NCI-H1436 (cell line): ENCODE measurements at places on chromosomes 3 and 15.

DNA sequence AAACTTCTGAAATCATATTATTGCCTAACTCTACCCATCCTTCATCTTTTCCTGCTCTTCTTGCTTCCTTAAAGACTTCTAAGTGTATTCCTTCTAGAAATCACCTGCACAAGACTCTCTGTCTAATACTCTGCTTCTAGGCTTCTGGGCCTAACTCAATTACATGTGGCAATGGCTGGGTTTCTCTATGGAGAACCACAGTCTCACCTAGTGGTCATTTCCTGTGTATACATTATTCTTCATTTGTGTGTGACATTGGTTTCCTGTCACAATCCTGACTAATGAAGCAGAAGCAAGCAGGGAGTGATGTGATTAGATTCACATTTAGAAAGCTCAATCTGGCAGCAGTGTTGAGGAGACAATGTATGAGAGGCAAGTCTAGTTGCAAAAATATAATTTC, 16.9 kb upstream of the CLDN1 start:
- no peak for DNase-seq

DNA sequence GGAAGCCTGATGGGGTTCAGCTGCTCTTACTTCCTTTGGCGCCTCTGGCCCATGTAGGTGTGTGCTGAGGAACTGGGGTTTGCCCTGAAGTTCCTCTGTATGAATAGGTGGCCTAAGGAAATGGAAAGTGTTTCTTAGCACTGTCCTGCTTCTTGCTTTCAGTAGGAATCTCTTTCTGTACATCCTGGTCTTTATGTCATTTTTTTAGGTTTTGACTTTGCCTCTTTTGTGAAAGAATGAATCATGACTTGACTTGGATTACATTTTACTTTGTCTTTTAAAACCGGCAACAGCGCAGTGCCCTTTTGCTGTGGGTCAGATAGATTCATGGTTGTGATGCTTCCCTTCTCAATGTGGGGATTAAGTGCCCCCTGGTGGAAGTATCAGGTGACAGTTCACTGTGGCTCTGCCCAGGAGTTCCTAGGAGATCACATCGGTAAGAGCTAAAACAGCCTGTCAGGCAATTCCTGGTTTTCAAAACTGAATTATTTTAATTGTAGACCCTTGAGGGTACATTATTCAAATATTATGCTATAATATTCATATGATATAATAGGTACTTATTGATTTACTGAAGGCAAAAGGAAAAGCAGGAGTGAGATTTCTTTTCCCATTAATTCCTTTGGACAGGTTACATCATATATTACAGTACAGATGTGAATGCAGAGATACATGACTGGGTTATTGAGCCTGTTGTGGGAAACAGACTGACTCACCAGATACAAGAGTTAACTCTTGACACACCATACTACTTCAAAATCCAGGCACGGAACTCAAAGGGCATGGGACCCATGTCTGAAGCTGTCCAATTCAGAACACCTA, 95.4 kb downstream of the HCN4 start:
- DNase-seq: peak; percentile 30

- DNase-seq: no peak
These were observed 6.7 kb upstream of the DNAJA4 start for GRCh38 chr15:78257681-78258080.

DNA sequence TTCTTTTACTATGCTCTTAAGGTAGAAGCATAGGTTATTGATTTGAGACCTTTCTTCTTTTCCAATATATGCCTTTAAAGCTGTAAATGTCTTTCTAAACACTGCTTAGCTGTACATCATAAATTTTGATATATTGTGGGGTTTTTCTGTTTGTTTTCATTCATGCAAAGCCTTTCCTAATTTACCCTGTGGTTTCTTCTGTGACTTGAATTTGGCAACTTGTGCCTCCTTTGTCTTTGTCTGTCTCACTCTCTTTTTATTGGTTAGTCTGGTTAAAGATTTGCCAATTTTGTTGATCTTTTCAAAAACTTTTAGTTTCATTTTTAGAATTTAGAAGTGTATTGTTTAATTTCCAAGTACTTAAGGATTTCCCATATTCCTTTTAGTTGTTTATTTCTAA, 343.1 kb downstream of the OXSM start:
- no peak for DNase-seq

GRCh38 chr3:37852097-37852496, 9.6 kb upstream of the CTDSPL start:
- no peak for DNase-seq

DNA sequence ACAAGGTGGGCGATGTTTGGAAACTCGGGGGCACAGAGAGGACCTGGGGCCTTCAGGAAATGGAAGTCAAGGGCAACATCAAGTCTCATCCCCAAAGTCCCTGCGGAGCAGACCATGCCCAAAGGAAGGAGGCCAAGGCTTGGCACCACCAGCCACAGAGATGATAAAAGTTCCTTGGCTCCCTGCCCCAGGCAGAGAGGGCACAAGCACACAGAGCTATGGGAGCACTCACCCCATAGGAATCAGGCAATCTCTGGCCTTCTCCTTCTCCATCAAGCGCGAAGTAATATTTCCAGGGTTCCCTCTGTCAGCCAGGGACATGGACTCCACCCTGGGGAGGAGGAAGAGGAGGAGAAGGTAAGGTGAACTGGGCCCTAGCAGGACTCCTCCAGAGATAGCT, 7.9 kb downstream of the ACAA1 start:
- no peak for DNase-seq

- DNase-seq: peak; percentile 90
These were observed 93.1 kb downstream of the STAG1 start for GRCh38 chr3:136658946-136659682.

DNA sequence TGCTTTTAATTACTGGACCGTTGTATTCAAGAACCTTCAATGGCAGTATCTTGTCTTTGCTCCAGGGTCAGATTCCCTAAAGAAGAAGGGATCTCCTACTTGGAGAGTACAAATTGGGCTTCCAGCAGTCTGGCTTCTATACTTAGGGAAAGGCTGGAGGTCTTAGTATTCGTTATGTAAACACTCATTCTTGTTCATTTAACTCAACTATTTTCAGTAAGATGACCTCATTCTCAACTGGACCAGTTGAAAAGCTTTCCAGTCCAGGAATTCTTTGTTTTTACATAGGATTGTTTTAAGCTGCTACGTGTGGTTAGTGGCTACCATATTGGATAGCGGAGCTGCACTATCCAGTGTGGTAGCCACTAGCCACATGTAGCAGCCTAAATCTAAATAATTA, 4.6 kb downstream of the SENP5 start:
- no peak for DNase-seq

GRCh38 chr3:128736601-128737000, 10.6 kb downstream of the RAB7A start:
- no peak for DNase-seq

- DNase-seq: no peak
These were observed 462.2 kb downstream of the ZPLD1 start for GRCh38 chr3:102896851-102897621.

- DNase-seq: peak; percentile 21
These were observed 5.6 kb downstream of the TIGIT start for GRCh38 chr3:114299421-114299820.

DNA sequence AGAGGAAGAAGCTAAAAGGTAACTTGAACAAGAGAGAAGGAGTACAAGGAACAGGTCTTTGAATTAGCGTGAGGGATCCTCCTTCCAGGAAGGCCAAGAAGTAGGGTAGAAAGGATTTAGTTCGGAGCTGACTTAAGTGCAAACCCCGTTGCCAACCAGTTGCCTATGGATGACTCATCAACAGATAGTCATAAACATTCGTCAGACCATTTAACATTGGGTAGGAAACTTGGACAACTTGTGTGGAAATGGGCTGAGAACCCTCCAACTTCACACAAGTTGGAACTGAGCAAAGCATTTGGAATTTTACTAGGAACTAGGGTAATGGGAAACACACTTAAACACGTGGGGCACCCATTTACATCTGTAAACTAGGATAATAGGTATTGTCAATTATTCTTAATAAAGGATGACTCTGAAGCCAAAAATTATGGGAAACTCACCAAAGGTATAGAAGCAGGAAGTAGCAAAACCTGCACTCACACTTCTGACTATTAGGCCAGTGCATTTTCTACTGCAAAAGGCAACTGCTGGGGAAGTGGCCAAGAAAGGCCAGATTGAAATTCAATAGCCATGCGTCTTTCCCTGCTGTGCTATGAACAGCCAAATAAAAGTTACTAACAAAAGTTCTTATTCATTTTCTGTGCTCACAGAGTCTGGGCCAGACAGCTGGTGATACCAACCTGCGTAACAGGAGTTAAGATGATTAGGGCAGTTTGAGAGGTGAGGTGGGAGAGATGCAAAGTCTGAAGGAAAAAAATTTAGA, 174.5 kb upstream of the TMC3 start:
- DNase-seq: no peak

GRCh38 chr3:55955891-55956477, 468.9 kb upstream of the WNT5A start:
- no peak for DNase-seq

DNA sequence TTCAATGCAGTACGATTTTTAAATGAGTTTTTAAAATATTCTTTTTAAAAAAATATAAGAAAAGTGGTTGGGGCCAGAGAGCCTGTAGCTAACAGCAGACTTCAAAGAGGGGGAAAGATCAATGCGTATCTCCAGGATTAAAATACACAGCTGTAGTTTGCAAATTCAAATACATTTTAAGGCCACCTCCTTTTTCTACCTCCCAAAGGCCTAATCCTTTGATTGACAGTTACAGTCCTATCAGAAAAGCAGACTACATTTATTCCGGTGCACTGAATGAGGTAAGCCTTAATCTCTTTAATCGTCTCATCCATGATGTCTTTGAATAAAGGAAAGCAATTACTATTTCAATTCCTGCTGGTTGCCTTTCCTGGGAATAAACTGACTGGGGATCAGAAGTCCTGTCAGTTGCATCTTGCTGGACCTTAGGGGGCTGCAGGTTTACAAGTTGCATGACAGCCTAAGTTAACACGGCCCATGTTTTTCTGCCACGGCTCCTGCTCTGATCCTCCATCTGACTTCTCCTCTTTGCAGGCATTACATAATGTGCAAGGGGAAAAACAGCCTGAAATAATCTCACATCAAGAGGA, 51.7 kb downstream of the CADPS start:
- no peak for DNase-seq

- DNase-seq: no peak
These were observed 102.5 kb downstream of the PDCD6IP start for GRCh38 chr3:33900809-33901505.

- no peak for DNase-seq
These were observed 346.5 kb downstream of the ROBO1 start for GRCh38 chr3:79421273-79421672.

- DNase-seq: no peak
These were observed 10.7 kb upstream of the UBE2E1 start for GRCh38 chr3:23795096-23795495.

- peak; percentile 15 for DNase-seq
These were observed 835 bp downstream of the UBE3A start for GRCh38 chr15:25437777-25438600.

GRCh38 chr3:9901967-9902366, 681 bp upstream of the IL17RE start:
- no peak for DNase-seq

- no peak for DNase-seq
These were observed 1093.2 kb downstream of the FHIT start for GRCh38 chr3:60158035-60158434.

- DNase-seq: no peak
These were observed 1.2 kb upstream of the SHISA5 start for GRCh38 chr3:48505146-48505545.

DNA sequence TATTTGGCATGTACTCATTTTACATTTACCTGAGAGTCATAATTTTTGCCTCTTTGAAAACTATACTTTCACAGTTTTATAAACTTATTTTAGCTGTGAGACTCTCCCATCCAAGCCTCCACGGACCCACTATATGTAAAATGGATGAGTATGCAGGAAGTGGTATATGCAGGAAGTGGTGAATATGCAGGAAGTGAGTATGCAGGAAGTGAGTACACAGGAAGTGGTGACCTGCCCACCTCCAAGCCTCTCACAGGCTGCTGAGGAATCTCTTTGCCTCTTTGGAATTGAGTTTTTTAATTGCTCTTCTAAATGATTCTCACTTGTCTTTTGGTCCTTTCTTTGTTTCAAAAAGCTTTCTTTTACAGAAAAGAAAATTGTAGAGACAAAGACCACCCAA, 85.2 kb downstream of the KBTBD8 start:
- no peak for DNase-seq

- DNase-seq: peak; percentile 48
These were observed 6.9 kb upstream of the FOXB1 start for GRCh38 chr15:59997070-59997701.

DNA sequence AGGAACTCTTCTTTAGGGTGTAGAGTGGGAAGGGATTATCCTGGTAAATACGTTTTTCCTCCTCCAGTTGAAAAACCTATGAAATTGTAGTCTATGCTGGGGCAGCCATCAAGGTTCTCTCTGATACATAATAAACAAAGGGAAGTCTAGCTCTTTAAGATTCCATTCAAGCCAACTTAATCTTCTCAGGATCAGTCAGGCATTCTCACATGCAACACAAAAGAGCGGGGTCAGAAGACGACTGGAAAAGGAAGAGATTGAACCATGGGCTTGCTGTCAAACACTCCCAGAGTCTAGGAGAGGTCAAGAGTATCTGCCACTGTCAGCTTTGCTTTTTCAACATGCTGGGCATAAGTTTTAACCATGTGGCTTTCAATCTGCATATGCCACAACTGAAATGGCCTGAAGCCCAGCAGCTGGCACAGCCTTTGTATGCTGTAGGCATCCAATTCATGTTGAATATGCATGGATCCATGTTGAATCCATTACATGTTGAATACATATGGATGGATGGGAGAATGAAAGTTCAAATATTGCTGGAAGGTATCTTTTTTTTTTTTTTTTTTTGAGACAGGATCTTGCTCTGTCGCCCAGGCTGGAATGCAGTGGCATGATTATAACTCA, 8.5 kb downstream of the TRAT1 start:
- DNase-seq: no peak

- no peak for DNase-seq
These were observed 123.0 kb downstream of the LRIG1 start for GRCh38 chr3:66377800-66378199.

- no peak for DNase-seq
These were observed 65.1 kb downstream of the MEGF11 start for GRCh38 chr15:66188464-66188863.

GRCh38 chr15:69751566-69751965, 298.9 kb downstream of the RPLP1 start:
- DNase-seq: no peak

GRCh38 chr3:30500666-30501399, 105.6 kb upstream of the TGFBR2 start:
- no peak for DNase-seq

DNA sequence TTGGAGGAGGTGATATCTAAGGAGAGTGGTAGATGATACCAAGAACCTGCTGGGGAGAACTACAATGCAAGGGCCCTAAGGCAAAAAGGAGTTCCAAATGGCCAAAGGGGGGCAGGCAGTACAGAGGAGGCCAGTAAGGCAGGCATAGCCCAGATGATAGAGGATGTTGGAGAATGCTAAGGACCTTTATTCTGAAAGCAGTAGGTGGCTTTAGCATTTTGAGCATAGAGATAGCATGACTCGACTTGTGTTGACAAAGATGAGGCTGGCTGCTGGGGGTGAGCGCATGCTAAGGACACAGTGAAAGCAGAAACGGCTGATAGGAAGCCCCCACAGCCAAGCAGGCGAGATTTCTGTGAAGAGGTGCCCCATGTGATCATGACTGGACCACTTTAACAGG, 419.3 kb downstream of the ERC2 start:
- no peak for DNase-seq

- no peak for DNase-seq
These were observed 6.0 kb downstream of the GHRL start for GRCh38 chr3:10286596-10287295.

GRCh38 chr15:70517194-70517590, 246.2 kb downstream of the UACA start:
- DNase-seq: no peak
